ENCODE measurements at places on chromosomes 7 and 10.
A peak's percentile ranks its signal among the peaks of the same experiment; 100 is the strongest.

- DNase-seq, result no peak
Observed at GRCh38 chr7:20482071-20482470, 133.4 kb upstream of the ABCB5 start.

DNA sequence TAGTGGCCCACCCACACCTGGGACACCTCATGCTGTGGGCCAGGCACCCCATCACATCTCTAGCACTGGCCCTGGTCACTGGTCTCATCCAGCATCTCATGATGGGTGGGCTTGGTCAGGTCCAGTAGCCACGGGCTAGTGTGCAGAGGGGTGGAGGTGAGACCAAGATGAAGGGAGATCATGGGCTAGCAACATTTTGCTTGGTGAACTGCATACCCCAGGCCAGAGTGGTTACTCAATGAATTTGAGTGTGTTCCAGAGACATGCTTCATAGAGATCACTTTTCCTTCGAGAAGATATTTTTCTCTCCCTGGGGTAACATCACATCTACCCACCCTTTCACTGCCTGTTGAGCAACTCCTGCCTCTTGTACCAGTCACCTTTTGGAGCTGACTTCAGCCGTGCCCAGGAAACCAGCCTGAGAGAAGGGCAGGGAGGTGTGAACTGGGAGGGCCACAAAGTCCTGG lies 44.2 kb downstream of the MINDY4 start:
- DNase-seq, result no peak

- no peak for DNase-seq
Observed at GRCh38 chr10:5461203-5461588, 38.2 kb downstream of the CALML5 start.

GRCh38 chr7:138460649-138461607 lies 869 bp downstream of the TRIM24 start:
- DNase-seq, result peak; percentile 72

DNA sequence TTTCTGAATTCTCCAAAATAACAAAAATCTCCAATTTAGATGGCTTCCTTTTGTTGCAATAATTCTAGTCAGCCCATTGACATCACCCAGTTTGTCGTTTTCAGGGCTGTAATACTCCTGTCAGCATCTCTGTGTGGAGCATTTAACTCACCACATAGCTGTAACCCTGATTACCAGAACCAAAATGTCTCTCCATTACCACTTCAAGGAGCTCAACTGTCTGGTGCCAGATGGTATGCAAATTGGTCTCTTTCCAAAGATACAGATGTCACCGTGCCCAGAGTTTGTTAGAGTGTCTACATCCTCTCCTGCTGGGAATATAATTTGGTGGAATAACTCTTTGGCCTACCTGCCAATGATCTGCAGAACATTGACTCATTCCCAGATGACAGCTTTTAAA lies 350.3 kb upstream of the POT1 start:
- DNase-seq, result no peak

- peak; percentile 88 for DNase-seq
Observed at GRCh38 chr7:150778738-150779301, 21.3 kb downstream of the TMEM176B start.

- DNase-seq, result no peak
Observed at GRCh38 chr10:60140651-60141632, 234.6 kb upstream of the CCDC6 start.

- DNase-seq, result no peak
Observed at GRCh38 chr7:18570890-18571478, 75.4 kb downstream of the HDAC9 start.

- DNase-seq, result no peak
Observed at GRCh38 chr7:5351507-5352265, 68.9 kb downstream of the SLC29A4 start.

Data from activated CD4-positive, alpha-beta T cell treated with anti-CD3 and anti-CD28 coated beads for 36 hours (primary cell).